ENCODE measurements at places on chromosomes 13 and 19. TPM values are rescaled to one million over a fixed set of nuclear protein-coding genes. Genes with fewer than 3 reads are reported as not detected.

Gene TSSK6
- 1.2 TPM for total RNA-seq

Gene HSPB6
- 0.23 TPM for total RNA-seq

Gene TMTC4
- total RNA-seq: 76.4 TPM

Gene ITGBL1
- total RNA-seq: 1.4 TPM

Data from diencephalon (tissue), 1 donor.